Mucosa of descending colon (tissue), 3 donors: ENCODE measurements at places on chromosomes 1 and 21.
A peak's percentile ranks its signal among the peaks of the same experiment; 100 is the strongest.

- no peak for DNase-seq
Observed at GRCh38 chr1:89719502-89720306, 86.8 kb downstream of the LRRC8C start.

DNA sequence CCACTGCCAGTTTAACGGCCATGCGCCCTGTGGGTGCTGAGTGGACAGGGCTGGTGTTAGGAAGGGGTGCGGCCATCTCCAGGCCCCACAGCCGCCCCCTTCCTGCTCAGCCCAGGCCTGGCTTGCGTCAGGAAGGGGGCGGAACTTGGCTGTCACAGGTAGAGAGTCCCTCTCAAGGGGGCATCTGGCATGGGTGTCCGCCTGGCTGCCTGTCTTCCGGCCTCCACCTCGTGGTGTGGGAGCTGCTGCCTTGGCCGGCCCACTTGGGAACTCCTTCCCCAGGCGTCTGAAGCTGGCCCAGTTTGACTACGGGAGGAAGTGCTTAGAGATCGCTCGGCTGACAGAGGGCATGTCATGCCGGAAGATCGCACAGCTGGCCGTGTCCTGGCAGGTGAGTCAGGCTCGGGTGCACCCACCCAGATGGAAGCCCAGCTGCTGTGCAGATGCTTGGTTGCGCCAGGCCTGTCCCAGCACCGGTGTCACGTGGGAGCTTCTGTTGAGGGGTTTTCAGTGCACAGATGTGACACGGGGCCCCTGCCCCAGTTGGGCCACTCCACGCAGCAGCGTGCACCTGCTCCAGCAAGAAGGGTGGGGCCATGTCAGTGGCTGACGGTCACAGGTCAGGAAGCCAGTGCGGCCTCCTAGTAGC is 9.1 kb upstream of the ATAD3B start:
- no peak for DNase-seq

- peak; percentile 38 for DNase-seq
Observed at GRCh38 chr1:6785728-6786505, 663 bp downstream of the CAMTA1 start.

DNA sequence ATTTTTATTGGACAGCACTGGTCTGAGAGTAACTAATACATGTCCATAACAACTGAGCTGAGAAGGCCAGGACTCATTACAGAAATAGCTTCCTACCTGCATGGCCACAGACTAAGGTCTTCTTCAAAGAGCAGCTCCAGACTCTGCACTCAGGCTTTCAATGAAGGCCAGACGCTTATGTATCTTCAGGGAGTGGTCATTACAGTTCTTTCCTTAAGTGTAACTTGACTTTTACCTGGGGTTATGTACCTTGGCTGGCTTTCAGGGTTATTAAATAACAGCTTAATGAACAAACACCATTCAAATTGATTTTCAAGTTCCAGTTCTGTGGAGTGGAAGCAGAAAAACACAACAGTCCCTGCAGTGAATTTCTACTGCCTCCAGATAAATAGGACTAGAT is 23.8 kb upstream of the SLC22A15 start:
- DNase-seq: peak; percentile 14

DNA sequence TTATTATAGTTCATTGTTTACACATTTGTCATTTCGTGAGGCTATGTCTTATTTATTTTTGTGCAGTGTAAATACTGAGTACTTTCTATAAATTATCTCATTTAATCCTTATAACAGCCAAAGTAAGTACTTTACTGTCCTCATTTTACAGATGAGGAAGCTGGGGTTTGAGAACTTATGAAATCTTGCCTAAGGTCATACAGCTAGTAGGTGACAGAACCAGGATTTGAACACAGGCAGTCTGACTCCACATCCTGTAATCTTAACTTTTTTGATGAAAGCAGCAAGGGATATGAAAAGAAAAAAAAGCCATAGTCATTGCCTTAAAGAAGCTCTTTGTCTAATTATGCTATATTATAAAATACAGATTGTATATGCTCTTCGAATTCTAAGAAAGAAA is 107.1 kb upstream of the BMP8A start:
- no peak for DNase-seq

DNA sequence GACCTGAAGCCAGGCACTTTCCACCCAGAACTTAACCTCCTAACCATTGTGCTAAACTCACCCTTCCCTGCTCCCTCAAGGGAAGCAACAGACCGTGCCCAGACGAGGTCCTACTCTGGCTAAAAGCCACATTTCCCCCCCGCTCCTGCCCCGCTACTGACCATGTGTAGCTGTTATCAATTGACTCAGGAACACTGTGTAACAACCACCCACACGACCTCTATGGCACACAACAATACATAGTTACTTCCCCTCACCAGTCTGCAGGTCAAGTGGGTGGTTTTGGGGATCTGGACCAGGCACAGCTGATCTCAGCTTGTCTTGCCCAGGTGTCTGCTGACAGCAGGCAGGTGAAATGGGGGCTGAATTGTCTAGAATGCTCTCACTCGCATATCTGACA is 40.1 kb downstream of the CAMK2N1 start:
- no peak for DNase-seq

DNA sequence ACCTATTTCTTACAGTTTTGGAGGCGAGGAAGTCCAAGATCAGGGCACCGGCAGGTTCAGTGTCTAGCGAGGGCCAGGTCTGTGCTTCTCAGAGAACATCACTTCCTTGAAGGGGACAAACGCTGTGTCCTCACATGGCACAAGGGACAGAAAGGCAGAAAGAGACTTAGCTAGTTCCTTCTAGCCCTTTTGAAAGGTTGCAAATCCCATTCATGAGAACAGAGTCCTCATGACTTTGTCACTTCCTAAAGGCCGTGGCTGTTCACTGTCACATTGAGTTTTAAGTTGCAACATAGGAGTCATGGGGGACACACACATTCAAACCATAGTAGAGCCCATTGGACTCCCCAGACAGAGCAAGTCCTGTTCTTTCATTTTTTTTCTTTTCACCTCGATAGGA is 27.4 kb downstream of the PER3 start:
- DNase-seq: no peak

DNA sequence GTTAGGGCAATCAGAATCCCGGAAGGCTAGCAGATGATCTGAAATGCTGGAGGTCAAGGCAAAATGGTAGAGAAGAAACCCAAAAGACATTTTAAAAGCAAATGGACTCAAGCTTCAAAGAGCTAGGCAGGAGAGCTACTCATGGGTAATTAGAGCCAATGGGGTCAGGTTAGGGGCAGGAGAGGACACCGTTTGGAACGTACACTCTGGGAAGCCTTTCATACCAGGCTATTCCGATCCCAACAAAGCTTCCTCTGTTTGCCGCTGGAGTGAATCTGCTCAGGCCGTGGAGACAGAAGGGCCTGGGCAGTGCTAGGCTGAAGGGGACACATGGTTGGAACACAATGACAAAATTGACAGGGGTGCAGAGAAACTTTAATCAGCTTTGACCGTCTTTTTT is 346.6 kb downstream of the RPS6KC1 start:
- DNase-seq: no peak

DNA sequence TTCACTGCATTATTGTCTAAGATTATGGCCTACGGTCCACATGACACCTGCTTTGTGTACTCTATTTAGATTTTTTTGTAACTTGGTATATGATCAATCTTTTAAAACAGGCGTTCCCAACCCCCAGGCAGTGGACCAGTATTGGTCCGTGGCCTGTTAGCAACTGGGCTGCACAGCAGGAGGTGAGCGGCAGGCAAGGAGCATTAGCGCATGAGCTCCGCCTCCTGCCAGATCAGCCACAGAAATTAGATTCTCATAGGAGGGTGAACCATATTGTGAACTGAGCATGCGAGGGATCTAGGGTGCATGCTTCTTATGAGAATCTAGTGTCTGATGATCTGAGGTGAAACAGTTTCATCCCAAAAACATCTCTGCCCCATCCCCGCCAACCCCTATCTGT is 228.4 kb upstream of the NR5A2 start:
- DNase-seq: no peak
